ENCODE measurements at places on chromosomes 13 and 19. TPM values are rescaled to one million over a fixed set of nuclear protein-coding genes. Genes with fewer than 3 reads are reported as not detected.

GRCh38 chr19:18704054-18704453 is 20.6 kb downstream of the CRTC1 start:
- no peak overlapping the region for H3K27ac ChIP-seq
- no peak overlapping the region for H3K4me3 ChIP-seq
- no peaks in the 10 kb centered on the region for H3K36me3 ChIP-seq

DNA sequence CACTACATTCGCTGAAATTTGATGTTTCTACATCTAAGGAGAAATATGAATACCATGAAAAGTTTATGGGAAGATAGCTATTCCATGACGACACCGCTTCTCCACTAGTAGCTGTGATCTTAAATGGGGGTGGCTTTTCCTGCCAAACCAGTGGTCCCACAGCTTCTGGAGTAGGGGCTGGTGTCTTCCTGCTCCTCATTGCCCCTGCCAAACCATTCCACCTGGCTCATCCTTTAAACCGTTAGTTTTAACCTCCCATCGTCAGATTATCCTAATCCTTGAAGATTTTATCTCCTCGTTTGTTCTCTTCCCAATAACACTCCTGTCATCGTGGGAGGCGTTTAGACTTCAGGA is 568 bp upstream of the ZNF230 start:
- peak overlapping the region; percentile 67 for H3K27ac ChIP-seq
- H3K36me3 ChIP-seq, result no peaks in the 10 kb centered on the region
- H3K4me1 ChIP-seq, result no peaks in the 10 kb centered on the region
- DNase-seq, result no peak

Gene SWSAP1
- 6.3 TPM for total RNA-seq

Gene PLIN4
- 8.2 TPM for total RNA-seq

DNA sequence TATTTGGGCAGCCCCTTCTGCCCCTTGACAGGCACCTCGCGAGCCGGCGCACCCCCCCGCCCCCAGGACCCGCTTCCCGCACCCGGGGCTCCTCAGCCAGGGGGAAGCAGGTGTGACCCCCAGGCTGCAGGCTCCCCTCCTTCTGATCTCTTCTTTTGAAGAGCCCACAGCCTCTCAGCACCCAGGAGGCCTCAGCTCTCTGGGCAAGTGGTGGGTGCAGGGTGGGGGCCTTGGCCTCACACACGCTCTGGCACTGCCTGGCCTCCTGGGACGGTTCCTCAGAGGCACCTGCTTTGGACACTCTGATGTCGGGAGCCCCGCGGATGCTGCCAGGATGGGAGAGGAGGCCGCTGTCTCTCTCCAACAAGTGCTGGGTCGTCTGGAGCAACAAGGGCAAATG is 1.5 kb upstream of the C13orf46 start:
- H3K27ac ChIP-seq, result no peak overlapping the region
- no peak overlapping the region for H3K4me3 ChIP-seq
- no peak for DNase-seq
- H3K36me3 ChIP-seq, result no peaks in the 10 kb centered on the region

- no peaks in the 10 kb centered on the region for H3K36me3 ChIP-seq
- H3K4me3 ChIP-seq, result peak overlapping the region; percentile 46
- H3K4me1 ChIP-seq, result peaks cover 6% of the 10 kb centered on the region
- DNase-seq, result peak; percentile 96
Measured at GRCh38 chr13:44141725-44142539, 231.7 kb upstream of the SERP2 start.

GRCh38 chr13:36536546-36536945 is 104.3 kb downstream of the CCNA1 start:
- no peak overlapping the region for H3K27ac ChIP-seq
- H3K27me3 ChIP-seq, result no peaks in the 10 kb centered on the region
- no peaks in the 10 kb centered on the region for H3K36me3 ChIP-seq
- no peaks in the 10 kb centered on the region for H3K4me1 ChIP-seq

GRCh38 chr13:106911627-106912026 is 343.7 kb upstream of the ARGLU1 start:
- H3K4me1 ChIP-seq, result no peaks in the 10 kb centered on the region
- H3K27ac ChIP-seq, result no peak overlapping the region
- DNase-seq, result no peak
- H3K4me3 ChIP-seq, result no peak overlapping the region
- H3K27me3 ChIP-seq, result no peaks in the 10 kb centered on the region
- no peaks in the 10 kb centered on the region for H3K36me3 ChIP-seq

GRCh38 chr19:19997656-19998268 is 41.5 kb downstream of the ZNF682 start:
- H3K4me1 ChIP-seq, result no peaks in the 10 kb centered on the region
- no peak overlapping the region for H3K4me3 ChIP-seq

GRCh38 chr13:46909042-46909441 is 12.2 kb upstream of the HTR2A start:
- H3K27me3 ChIP-seq, result no peaks in the 10 kb centered on the region
- H3K36me3 ChIP-seq, result no peaks in the 10 kb centered on the region
- no peak overlapping the region for H3K27ac ChIP-seq
- H3K4me3 ChIP-seq, result no peak overlapping the region
- DNase-seq, result no peak
